ENCODE measurements at places on chromosomes 12 and 14.

DNA sequence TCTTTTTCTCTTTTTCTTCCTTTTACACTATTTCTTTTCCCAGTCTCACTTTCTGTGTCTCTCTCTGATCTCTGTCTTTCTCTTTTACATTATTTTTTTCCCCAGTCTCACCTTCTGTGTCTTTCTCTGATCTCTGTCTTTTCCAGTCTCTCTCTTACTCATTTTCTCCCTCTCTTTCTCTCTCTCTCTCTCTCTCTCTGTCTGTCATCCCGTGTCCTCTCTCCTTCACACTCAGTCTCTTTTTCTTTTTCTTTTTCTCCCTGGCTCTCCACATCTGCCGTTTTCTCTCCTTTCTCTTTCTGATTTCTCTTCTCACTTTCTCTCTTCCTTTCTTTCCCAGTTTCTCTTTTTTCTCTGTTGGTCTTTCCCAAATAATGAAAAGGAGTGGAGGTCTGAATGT lies 22.3 kb downstream of the DHRS4L2 start:
- no peak for DNase-seq

- DNase-seq: no peak
These were observed 92.8 kb downstream of the SETD3 start for GRCh38 chr14:99387880-99388279.

- DNase-seq: no peak
These were observed 343.4 kb downstream of the MED13L start for GRCh38 chr12:115934046-115934445.

DNA sequence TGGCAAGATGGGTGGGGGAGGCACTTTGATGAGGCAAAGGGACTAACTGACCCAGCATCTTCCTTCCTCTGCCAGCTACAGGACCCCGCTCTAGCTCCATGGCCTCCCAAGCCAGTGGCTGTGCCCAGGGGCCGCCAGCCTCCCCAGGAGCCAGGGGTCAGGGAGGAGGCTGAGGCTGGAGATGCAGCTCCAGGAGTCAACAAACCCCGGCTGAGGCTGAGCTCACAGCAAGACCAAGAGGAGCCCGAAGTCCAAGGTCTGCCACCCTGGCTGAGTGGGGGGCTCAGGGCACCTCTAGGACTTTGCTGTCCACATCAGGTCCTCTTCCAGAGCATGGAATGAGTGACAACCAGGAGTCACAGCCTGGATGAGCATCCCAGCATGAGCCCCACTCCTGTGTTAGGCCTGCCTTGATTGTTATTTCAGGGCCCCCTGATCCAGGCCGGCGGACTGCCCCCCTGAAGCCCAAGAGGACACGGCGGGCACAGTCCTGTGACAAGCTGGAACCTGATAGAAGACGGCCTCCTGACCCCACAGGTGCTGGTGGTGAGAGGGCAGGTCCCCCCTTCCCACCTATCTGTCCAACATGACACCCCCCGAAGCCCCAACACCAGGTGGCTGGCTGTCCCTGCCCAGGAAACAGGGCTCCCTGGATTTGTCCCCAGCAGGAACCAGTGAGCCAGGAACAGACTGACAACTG lies 2.5 kb upstream of the CPNE6 start:
- DNase-seq: no peak

DNA sequence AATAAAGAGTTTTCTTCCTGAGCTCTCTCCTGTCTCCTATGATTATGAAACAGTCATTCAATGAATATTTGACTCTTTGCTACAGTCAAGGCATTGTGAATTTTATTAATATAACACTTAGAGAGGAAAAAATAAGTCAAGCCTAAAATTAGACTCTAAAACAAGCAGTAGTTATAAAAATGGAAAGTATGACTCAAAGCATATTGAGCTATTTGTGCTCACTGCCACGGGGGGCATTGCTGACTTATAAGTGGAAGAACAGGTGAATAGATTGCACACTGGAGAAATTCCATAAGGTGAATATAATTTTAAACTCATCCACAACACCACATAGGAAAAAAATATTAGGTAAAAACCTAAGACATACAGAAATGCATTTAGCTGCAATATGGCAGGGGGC lies 87.7 kb upstream of the CCDC196 start:
- no peak for DNase-seq

- no peak for DNase-seq
These were observed 73.6 kb downstream of the ANO6 start for GRCh38 chr12:45289245-45290215.

GRCh38 chr12:124653169-124653931 lies 85.9 kb upstream of the NCOR2 start:
- DNase-seq: peak; percentile 59

DNA sequence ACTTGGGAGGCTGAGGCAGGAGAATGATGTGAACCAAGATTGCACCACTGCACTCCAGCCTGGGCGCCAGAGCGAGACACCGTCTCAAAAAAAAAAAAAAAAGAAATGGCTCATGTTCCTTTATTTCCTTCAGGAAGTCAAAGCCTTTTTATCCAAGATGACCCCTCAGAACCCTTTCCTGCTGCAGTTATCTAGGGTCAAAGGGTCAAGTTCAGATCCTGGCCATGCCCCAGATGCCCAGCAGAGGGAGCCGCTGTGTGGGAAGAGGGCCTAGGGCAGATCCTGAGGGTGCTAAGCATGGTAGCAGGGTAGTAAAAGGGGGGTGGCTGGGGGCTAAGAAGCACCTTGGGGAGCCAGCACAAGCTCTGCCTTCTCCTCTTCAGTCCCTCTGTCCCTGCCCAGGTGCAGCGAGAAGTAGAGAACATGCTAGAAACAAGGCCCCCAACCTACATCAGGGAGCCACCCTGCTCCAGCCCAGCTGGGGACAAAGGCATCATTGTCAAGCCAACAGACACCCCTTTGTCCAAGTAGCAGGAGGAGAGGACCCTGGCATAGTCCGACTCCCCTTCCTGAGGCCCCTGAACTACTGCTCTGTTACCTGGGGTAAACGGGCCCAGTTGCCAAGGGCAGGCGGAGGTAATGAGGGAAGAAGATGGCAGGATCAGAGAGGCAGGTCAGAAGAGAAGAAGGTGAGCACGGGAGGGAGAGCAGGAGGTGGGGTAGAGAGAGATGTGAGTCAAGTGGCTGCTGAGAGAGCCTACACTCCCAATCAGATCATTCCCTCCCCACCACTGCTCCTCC lies 6.5 kb downstream of the NFE2 start:
- peak; percentile 43 for DNase-seq

DNA sequence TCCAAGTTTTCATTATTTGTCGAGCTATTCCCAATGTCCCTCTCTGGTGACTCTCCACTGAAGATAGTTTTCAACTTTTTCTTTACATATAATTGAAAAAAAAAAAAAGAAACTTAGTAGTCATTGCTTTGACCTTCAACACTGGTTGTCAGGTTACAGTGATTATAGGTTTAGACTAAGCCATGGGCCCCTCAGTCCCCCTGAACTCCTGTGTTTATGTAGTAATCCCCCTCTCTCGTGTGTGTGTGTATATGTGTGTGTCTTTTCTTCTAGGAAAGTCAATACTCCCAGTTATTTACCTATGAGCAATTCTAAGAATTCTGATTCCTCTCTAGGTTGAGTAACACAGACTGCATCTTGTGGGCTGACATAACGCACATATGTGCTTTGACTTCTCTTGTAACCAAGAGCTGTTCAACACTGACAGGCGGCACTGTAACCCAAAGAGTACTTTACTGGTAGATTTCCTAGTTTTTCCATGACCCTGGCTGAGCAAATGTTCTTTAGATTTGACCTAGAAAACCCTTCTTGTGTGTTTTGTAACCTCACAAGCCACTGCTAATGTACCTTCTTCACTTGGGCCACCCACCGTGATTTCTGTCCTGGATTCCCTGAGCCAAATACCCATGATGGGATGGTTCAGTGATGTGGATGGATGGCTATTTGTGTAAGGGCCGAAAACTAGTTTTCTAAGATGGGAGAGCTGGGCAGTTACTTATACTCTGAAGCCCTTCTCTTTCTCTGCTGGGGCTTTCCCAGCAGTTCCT lies 15.0 kb upstream of the MANSC4 start:
- no peak for DNase-seq

DNA sequence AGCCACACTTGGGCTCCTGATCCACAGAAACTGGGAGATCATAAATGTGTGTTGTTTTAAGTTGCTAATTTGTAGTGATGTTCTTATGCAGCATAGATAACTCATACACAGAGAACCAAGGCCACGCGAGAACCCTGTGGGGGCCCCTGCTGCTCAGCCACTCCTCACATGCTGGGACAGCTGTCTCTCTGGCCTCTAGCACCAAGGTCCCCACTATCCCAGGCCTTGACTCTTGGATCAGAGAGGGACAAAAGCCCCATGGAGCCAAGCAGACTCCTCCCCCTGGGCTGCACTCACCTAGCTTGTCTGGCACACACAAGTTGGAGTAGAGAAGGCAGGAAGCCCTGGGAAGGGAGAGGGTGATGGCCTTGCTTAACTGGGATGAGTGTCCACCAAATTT lies 11.3 kb downstream of the PLD4 start:
- DNase-seq: no peak

All from femur (tissue), 1 donor.